ENCODE measurements at places on chromosomes 5 and 9. TPM values are rescaled to one million over a fixed set of nuclear protein-coding genes. Genes with fewer than 3 reads are reported as not detected.

- DNase-seq: no peak
Observed at GRCh38 chr9:7097040-7097715, 339.4 kb downstream of the KDM4C start.

DNA sequence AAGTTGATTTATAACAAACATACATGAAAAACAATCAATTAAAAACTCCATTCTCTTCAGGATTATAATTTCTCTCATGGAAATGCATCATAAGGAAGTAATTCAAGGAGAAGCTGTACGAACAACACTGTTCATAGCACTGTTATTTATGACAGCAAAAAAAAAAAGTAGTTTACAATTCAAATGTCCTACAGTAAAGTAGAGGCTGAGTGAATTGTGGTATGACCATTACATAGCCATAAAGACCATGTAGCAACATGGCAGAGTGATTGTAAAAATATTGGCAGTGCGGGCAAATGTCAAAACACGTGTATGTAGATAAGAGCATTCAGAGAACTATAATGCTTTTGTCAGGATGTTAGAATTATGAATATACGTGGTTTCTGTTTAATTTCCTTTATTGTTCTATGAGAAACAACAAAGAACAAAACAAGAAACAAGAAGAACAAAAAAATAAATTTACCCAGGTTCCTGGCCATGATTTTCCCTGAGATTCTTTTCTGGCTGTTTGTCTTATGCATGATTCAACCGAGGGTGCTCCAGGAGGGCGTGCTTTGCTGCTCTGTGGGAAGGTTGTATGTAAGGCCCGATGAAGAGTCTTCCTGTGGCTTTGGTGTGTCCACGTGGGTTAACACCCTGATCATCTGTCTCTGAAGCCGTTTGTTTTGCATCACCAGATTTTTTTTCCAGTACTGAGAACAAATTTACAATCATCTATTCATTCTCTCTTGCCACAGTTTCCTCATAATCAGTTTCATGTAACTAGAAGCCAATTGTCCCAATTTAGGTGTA lies 28.8 kb downstream of the GCNT4 start:
- DNase-seq: no peak

DNA sequence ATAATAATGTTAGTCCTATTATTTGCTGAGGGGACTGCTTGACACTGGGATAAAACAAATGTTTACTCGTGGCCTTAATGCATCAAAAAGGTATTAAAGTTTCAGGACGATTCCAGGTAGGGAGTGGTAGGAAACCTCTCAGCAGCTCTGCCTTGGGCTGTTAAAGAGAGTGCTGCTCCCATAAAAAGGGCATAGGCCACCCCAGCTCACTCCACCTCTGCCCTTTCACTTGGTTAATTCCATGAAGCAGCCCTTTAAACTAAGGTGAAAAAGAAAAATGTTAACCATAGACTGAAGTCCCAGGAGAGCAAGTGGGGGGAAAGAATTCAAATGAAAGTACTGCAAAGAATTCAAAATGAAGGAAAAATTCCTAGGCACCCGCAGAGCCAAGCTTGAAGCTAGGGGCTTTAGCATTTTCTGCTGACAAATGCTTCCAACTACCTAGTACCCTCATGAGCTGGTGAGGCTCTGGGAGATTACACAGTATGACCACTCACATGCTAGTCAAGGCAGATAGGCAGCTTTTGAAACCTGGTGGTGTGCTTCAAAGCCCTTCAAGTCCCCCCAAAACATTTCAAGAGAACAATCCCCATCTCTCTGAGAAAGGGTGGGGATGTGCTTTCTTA lies 8.5 kb downstream of the KLF9 start:
- no peak for DNase-seq

DNA sequence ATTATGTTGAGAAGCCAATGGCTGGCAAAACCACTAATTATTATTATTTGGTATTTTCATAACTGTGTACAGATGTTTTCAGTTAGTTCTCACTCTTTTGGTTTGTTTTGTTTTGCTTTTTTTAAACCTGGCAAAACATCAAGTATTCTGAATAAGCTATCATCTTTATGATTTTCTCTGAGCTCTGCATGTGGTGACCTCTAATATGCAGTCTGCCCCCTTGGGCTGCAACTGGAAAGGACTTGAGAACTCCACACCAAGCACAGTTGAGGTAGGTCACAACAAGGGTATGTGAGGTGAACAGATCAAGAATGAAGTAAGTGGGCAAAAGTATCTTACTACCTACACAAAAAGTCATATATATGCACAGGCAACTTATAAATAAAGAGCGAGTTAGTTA lies 202.2 kb downstream of the NFIB start:
- DNase-seq: no peak

- no peak for DNase-seq
Observed at GRCh38 chr5:127008300-127008975, 21.9 kb downstream of the MARCHF3 start.

GRCh38 chr9:125986966-125987365 lies 239.8 kb downstream of the PBX3 start:
- no peak for DNase-seq

DNA sequence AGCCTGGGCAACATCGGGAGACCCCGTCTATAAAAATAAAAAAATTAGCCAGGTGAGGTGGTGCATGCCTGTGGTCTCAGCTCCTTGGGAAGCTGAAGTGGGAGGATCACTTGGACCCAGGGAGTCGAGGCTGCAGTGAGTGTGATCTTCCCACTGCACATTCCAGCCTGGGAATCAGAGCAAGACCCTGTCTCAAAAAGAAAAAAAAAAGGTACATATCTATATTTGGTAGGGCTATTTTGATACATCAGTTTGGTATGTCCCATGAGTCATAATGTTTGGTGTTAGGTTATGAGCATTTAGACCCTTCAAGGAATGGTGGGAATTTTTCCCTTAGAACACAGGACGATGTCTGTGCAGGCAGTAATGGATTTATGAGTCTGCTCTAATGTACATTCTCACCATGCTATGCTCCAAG lies 55.3 kb upstream of the POU4F3 start:
- peak; percentile 88 for DNase-seq

- DNase-seq: peak; percentile 37
Observed at GRCh38 chr9:113734826-113735225, 141.3 kb upstream of the ZNF618 start.

DNA sequence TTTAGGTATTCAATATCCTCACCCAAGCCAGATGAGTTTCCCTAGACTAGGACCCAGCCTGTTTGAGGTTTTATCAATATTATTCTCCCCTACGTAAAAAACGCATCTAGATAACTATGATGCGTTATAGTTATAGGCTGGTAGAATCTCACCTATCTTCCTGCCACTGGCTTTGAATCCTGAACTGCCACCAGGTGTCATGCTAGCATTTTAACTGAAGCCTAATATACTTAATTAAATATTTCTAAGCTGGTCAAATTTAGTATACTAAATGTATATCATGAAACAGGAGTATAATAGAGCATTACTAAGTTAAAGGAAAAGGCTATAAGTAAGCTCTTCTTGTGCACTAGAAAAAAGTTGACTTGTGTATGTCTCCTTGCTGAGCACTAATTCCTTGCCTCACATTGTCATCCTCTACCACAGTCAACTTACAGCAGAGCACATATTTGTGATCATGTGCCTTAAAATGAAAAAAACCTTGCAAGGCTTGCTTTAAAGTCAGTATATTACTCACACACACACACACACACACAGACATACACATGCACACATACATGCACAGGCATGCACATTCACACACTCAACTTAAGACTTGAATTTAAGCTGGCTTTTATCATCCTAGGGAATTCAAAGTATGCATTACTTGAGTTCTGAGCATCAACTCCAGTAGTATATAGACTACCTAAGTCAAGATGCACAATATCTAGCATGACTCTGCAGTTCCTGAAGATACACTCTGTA lies 303.4 kb downstream of the ADGRV1 start:
- no peak for DNase-seq

DNA sequence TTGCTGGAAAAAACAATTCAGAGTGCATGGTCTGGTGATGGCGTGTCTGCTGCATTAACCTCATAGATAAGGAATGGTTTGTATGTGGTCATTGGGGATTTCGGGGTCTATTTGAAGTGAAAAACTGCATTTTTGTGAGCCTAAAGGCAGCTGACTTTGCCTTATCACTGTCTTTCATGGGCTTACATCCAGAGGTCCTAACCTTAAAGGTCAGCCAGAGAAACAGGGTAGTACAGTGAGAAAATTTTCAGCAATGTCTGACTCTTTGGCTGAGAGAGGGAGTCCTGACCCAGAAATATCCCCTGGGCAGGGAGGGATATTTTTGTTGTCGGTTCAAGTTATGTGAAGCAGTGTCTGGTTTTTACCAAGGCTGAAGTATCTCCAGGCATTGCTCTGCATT lies 5.7 kb downstream of the PCSK5 start:
- no peak for DNase-seq

DNA sequence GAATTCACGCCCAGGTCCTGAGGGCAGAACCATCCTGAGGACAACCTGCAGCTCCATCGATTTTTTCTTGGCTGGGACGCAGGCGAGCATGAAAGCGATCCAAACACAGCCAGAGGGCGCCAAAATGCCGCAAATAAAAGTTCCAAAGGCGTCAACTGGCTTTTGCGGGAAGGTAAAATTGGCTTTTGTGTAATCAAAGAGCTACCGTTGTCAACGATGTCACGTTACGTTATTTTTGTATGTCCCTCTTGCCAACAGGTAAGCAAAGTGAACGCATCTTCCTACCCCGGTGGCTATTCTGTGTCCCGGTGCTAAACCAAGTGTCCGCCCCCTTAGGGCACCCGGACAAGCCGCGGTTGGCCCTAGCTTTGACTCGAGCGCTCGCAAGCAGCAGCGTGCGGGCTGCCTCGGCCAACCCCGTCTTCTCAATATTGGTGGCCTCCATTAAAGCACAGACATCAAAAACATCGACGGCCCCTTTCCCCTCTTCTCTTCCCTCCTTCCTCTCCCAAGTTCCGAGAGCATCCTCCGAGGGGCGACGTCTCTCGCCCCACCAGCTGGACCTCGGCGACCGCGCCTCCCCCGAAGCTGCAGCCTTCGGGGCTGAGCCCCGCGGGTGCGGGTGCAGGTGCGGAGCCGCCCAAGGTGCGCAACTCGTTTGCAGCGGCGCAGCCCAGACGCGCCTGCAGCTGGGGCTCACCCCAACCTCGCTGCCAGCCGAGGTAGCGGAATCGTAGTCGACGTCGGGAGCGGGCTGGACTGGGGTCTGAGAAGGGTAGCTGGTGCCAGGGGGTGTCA lies 1.1 kb upstream of the BASP1 start:
- DNase-seq: peak; percentile 83

DNA sequence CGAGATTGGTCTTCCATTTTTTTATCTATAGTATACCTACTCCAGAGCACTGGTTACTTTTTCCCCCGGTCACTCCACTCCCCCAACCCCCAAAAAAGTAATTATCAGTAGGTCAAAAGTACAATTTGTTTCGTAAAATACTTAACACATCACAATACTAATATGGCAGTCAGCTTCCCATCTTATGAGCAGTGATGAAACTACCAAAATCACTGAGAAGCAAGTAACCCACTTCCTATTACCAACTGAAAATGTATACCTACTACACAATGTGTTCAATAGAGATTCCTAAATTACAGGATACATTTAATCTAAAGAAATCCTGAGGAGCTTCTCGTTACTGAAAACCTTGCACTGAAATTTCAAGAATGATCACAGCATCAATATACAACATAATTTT lies 1.9 kb downstream of the CERT1 start:
- no peak for DNase-seq

The COMMD10 gene
- 49.3 TPM for total RNA-seq

DNA sequence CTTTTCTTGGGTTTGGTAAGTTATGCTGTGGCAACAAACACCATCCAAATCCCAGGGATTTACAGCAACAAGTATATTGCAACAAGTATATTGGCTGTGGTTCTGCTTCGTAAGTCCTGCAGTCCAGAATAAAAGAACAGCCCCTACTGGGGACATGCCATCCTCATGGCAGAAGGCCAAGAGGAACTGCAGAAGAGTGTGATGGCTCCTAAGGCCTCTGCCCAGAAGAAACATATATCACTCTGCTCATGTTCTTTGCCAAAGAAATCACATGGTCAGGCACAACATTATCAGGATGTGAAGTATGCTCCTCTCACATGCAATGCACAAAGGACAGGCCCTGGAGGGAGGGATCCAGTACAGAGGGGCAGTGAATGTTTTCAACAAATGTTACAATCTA lies 159.6 kb upstream of the TAS2R1 start:
- no peak for DNase-seq

- no peak for DNase-seq
Observed at GRCh38 chr9:89036891-89037290, 45.6 kb downstream of the S1PR3 start.

- no peak for DNase-seq
Observed at GRCh38 chr5:150341331-150341730, 16.2 kb upstream of the TCOF1 start.

The ZNF454 gene
- total RNA-seq: 2.6 TPM

- DNase-seq: no peak
Observed at GRCh38 chr5:7546555-7546954, 150.6 kb downstream of the ADCY2 start.

The CA9 gene
- 0.42 TPM for total RNA-seq

DNA sequence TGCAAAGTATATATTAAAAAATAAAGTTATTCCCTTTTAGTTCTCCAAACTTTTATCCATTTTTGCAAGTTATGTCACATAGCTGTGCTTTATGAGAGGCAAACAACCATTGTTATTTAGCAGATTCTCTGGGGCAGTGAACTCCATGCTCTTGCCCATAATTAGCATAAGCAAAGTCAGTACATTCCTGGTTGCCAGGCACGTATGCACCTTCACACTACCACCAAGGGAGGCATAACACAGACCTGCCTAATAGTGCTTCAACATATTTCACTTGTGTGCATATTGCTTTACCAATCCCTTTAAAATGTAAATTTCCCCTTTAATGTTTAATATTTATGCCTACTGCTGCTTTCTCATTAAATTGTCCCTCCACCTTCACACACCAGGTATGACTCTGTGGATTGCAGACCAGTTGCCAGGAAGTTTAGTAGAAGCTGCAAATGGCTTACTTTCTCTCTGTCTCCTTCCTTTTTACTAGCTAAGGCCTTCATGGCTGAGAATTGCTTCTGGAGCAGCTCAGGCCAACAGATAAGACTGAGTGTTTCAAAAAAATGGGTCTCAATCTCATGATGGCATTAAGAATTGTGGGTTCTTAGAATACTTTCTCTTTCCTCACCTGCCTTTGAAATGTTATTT lies 388.2 kb downstream of the PRR16 start:
- no peak for DNase-seq

DNA sequence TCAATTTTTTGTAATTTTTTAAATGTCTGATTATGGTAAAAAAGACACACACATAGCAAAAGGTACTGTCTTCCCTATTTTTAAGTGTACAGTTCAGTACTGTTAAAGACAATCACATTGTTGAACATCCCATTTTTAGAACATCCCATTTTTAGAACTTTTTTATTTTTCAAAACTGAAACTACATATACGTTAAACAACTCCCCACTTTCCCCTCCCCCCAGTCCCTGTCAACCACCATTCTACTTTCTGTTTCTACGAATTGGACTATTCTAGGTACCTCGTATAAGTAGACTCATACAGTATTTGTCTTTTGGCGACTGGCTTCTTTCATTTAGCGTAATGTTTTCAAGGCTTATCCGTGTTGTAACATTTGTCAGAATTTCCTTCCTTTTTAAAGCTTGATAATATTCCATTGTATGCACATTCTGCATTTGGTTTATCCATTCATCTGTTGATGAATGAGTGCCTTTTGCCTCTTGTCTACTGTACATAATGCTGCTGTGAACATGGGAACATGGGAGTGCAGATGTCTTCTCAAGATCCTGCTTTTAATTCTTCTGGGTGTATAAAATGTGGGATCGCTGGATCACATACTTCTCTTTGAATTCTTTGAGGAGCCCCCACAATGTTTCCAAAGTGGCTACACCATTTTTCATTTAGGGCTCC lies 154.0 kb downstream of the PIK3R1 start:
- DNase-seq: no peak

The KIF3A gene
- 19.3 TPM for total RNA-seq
